ENCODE measurements at places on chromosomes 4 and X. TPM values are rescaled to one million over a fixed set of nuclear protein-coding genes. Genes with fewer than 3 reads are reported as not detected.

The PRDM5 gene
- total RNA-seq: 12.3 TPM

The TMSB15A gene
- 0.35 TPM for total RNA-seq

The EDA gene
- 0.08 TPM for total RNA-seq

The L1CAM gene
- total RNA-seq: 24.6 TPM

The APBB2 gene
- total RNA-seq: 50.8 TPM

The TAF7L gene
- not detected for total RNA-seq

The GPR119 gene
- not detected for total RNA-seq

The CD99L2 gene
- total RNA-seq: 50.5 TPM
